ENCODE measurements at places on chromosomes 3 and 15.

DNA sequence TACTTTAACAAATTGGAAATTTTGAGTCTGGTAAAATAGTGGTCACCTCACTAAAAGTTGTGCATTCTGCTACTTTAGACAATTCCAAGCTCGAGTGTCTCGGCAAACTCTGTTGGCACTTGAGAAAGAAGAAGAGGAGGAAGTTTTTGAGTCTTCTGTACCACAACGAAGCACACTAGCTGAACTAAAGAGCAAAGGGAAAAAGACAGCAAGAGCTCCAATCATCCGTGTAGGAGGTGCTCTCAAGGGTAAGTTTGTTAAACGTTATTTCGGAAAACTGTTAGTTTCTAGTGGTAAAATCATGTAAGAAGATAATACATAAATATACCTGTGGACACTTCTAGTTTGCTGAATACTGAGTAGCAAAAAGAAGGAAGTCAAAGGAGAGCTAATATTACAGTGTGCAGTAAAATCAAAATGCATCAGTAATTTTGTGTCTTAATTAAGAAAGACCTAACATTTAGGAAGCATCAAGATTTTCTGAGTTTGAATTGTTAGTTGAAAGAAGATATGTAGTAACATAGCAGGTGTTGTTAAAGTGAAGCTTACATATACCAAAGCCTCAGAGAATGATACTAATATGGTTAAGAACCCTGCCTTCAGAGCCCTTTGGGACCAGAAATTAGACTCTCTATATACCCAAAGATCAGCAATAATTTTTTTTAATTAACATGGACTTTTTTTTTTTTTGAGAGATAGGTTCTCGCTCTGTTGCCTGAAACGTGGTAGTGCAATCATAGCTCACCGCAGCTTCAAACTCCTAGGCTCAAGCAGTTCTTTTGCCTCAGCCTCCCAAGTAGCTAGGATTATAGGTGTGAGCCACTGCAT lies 23.0 kb downstream of the BUB1B start:
- DNase-seq: no peak

- DNase-seq: no peak
These were observed 56.8 kb downstream of the CPN2 start for GRCh38 chr3:194294199-194294894.

DNA sequence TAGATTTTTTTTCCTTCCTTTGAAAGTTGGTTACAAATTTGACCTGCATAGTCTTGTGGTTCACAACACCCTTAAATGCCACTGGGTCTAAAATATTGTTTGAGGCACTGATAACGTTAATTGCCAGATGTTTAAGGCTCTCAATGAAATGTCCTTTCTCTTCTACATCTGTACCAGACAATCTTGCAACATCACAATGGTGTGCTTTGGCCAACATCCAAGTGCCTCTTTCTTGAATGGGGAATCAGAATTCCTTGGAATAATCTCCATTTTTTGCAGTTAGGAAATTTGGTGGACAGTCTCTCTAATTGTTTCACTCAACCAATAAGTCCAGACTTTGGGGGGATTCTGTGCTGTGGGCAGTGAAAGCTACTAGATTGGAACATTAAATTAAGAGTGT lies 26.0 kb upstream of the PEX5L start:
- no peak for DNase-seq

DNA sequence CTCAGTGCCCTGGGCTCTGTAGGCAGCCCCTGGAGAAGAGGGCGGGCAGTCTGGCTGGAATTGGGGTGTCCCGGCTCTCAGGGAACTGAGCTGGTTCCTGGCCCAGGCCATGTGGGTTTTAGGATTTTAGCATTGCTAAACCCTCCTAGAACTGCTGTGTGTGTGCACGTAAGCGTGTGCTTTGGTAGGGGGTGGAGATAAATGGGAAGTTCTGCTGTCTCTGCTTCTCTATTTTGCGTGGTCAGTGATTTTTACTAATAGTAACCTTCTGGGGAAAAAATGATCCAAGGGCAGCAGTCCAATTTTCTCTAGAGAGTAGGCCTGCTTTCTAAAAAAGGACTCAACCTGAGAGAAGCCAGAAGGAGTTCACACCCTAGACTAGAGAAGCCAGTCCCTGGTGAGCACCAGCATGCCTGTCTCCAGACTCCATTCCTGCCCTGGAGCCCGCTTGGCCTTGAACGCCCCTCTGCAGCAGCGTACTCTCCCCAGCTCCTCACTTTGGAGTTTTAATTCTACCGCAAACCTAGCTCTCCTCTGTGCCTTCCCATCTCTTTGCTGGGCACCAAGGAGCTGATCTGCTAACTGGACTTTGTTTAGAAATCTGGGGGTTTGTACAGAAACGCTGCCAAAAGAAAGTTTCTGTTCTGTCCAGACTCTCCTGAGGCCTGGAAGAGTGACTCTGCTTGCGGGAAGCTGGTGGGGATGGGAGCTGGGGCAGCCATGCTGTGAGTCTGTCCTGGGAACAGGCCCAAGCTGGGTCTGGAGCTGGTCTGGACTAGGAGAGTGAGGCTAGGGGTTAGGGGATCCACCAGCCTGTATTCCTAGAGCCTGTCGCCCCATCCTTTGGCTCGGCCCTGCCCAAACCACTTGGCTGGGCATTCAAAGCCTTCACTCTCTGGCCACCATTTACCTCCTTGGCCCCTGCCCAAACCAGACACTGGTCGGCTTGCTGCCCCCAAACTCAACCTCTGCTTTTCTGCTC lies 19.7 kb downstream of the CORO2B start:
- no peak for DNase-seq

- DNase-seq: no peak
These were observed 58.0 kb downstream of the CMTM8 start for GRCh38 chr3:32296251-32297204.

GRCh38 chr15:69991551-69991980 lies 106.2 kb downstream of the TLE3 start:
- no peak for DNase-seq

DNA sequence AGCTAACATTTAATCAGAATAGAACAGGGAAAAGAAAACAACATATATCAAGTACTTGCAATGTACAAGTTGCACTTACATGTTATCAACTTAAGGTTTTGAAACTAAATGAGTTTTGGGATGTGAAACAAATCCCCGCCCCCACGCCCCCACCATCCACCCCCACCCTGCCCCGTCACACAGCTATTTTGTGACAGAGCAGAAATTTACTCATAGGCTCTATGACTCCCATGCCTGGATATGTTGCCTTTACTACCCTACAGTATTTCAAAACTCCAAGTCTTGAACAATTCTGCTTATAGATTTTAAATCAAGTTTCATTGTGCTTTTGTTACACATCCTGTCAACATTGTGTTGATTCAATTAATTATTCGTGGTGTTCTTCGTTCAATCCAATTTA lies 18.1 kb upstream of the IL1RAP start:
- DNase-seq: no peak

DNA sequence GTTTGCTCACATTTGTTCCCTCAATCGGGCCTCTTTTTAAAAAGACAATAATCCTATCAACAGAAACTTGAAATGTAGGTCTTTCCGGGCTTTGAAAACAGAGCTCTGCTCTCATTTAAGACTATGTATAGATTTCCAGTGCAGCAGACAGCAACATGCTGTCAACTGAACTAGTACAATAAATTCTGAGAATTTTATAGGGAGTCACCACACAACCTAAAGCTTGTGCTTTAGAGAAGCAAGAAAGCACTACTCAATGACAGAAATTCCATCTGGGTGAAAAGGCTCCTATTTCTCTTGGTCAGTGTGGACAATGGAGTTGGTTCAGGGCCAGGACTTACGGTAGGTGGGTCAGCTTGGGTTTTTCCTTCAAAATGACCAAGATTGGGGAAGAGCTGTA lies 583.5 kb downstream of the ROBO1 start:
- no peak for DNase-seq

GRCh38 chr3:20141851-20142250 lies 44.2 kb downstream of the SGO1 start:
- no peak for DNase-seq

GRCh38 chr15:68599560-68600071 lies 20.8 kb downstream of the CORO2B start:
- DNase-seq: no peak

- DNase-seq: no peak
These were observed at the start of gene COL7A1 for GRCh38 chr3:48595075-48595525. Gene COL7A1, minus strand, starts transcription at chr3:48595329. Its CDS starts 170 bp downstream, at chr3:48595159.

DNA sequence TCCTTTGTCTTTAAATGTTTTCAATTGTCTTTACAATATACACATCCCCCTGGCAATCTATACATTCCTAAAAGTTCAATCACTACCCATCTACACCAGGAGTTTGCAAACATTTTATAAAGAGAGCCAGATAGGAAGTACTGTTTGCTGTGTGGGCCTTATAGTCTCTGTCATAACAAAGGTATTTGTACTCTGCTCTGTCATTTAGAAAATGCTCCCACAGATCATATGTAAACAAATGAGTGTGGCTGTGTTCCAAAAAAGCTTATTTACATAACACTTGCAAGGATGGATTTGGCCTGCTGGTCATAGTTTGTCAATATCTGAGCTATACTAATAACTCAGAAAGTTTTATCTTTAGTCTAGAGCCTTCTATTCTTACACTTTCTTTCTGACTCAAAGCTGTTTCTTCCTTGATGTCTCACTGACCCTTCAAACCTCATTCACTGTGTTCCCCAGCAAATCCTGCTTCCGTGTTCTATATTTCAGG lies 511.9 kb downstream of the GBE1 start:
- DNase-seq: no peak

DNA sequence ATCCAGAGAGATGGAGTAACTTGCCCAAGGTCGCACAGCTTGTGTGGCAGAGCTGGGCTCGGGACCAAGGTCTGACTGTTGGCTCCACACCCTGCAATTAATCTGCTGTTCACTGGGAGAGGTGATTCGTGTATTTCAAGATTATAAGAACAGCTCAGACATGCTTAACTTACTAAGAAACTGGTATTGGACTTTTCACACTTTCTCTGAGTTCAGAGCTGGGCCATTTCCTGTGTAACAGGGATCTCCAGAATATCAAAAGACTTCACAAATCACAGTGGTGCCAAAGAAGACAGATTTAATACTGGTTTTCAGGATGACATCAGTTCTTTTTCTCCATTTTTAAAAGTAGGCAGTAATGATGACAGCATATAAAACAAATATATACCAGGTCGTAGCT lies 156.8 kb upstream of the UBE2E1 start:
- no peak for DNase-seq

DNA sequence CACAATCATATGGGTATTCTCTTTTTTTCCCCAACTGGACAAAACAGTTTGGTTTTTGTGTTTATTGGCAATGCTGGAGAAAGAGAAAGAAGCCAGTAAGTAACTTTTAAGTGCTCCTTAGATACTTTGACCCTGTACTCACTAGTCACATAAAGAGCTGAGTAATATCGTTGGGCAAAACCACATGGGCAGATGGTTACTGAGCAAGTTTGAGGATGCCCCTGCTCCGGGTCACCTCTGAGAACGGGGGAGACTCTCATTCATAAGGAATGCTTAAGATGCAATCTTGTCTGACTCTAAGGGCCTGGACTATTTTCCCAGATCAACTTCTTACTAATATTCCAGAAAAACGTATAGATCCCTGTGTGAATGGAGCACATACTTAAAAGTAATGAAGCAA lies 106.4 kb upstream of the SLC2A2 start:
- DNase-seq: no peak

GRCh38 chr3:105512061-105512460 lies 145.4 kb downstream of the ALCAM start:
- DNase-seq: no peak

DNA sequence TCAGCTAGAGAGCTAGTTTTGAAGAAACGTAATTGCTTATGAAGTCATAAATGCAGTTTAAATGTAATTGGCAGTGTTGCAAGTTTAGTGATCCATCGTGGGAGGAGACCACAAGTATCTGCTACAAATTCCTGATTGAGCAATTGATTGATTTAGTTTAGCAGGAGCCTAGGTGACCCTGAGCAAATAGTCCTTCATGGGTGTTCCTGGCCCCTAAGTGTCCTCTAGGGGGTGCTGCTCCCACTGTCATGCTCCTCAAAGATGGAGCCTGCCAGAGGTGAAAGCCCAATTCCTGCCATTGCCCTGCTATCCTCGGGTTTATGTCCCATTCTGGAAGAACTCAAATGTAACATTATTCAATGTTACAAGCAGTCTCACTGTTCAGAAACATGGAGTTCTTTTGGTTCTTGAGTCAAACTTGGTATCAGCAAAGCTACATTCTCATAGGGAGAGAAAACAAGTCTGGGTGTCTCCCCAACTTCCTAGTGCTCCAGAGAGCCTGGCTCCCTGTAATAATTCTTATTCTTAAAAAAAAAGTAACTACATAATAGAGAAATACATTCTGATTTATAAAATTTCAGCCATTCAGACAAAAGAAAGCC lies 29.8 kb upstream of the SENP5 start:
- DNase-seq: no peak

DNA sequence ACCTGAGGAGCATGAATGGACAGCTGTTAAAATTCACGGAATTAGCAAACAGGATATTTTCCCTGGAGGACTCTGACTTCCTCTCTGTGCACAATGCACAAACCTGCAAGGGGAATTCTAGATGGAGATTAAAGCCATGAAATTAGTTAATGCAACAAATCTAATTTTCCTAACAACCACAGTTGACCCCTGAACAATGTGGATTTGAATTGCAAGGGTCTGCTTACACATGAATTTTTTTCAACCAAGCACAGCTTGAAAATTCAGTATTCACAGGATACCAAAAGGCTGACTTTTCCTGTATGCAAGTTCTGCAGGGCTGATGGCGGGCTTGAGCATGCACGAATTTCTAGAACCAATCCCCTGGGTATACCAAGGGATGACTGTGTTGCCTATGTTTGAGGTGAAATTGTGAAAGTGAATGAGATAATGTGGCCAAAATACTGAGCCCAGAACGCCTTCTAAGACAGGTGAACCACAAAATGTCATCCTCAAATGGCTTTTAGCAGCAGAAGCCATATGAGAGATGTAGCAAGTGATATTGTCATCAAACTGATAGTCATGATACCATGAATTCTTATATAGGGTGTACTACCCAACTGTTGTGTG lies 52.5 kb downstream of the COL8A1 start:
- no peak for DNase-seq

DNA sequence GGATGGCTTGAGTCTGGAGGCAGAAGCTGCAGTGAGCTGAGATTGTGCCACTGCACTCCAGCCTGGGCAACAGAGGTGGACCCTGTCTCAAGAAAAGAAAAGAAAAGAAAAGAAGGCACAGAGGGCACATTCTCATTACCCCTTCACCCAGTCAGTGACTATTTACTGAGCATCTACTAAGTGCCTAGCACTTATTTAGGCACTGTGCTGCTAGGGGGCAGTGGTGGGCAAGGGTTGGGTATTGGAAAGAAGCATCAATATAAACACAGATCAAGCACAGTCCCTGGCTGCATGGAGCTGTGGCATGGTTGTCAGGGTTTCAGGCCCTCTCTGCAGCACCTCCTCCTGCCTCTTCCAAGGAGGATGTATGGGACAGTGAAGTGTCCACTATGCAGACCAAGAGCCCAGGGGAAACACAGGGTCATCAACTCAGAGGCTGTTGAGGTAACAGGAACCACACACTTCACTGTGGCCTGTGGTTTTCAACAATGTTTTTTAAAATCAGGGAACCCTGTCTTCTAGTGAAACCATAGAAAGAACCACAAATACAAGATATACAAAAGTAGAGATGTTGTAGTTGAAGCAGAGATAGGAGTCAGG lies 138.5 kb downstream of the RAB11A start:
- DNase-seq: no peak

GRCh38 chr3:159168788-159169187 lies 366.9 kb downstream of the MFSD1 start:
- DNase-seq: no peak

Measured in SIG-M5 (cell line).